Effector CD8-positive, alpha-beta T cell (primary cell): ENCODE measurements at places on chromosomes 11 and 22.

- no peak for DNase-seq
Observed at GRCh38 chr11:4699697-4700435, 2.2 kb upstream of the OR51E2 start.

DNA sequence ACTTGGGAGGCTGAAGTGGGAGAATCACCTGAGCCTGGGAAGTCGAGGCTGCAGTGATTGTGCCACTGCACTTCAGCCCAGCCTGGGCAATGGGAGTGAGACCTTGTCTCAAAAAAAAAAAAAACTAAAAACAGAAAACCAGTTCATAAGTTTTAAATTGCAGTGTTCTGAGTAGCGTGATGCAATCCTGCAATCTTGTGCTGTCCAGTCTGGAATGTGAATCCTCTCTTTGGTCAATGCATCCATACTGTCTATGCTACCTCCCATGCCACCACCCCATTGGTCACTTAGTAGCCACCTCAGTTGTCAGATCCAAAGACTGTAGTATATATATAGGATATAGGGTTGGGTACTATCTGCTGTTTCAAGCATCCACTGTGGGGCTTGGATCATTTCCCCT, 11.1 kb downstream of the YAP1 start:
- DNase-seq = no peak

DNA sequence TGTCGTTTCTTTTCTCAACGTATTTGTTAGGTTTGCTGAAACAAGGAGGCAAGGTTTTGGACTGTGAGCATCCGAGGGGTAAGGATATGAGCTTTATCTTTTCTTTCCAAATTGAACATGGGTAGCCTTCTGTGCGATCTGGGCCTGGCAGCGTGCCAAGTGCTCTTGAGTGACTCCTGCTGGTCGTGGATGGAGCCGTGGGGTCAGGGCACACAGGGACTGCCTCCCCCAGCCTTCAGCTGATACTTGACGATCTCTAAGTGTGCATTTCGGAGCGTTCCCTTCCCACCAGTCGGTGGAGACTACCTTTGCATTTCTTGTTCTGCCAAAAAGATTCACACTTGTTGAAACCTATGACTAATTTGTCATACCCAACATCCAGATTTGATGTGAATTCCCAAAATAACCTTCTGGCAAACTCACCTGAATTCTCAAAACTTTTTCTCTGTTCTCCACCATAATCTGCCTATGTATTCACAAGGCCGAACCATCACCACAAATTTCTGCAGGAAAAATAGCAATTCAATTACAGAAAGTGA, 40.1 kb upstream of the CLMP start:
- DNase-seq = no peak

DNA sequence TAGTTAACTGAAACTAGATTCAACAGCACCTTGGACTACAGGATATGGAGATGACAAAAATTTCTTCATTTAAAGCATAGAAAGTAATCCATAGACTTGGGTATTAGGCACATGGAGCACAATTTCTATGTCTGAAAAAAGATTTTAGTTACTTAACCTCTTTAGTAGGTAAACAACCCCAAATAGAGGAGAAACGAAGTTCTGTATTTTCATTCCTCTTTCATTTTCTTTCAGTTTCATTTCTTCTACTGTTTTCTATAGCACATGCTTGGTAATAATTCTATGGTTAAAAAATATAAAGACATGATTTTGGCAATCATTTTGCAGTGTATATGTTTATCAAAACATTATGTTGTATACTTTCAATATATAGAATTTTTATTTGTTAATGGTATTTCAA, 99.5 kb downstream of the CASP12 start:
- DNase-seq = no peak

GRCh38 chr11:4491878-4492606, 9.6 kb downstream of the OR52K1 start:
- DNase-seq = no peak

DNA sequence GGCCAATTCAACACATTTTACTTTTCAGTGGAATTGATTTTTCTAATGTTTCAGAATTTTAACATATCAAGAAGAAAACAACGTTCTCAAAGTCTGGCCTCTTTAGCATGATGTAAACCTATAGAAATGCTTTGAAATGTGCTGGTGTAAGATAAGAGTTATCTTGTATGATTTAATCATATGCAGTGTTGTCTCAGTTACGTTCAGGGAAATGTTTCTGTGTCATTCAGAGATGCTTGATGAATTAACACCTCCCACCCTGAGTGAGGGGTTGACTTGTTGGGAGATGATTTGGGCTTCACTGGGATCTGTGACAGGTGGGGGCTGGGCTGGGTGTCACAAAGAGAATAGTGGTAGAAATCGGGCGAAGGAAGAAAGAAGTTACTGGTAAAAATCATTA, 15.7 kb upstream of the MYO18B start:
- DNase-seq = no peak

GRCh38 chr11:43937434-43938411, 4.7 kb upstream of the C11orf96 start:
- no peak for DNase-seq

DNA sequence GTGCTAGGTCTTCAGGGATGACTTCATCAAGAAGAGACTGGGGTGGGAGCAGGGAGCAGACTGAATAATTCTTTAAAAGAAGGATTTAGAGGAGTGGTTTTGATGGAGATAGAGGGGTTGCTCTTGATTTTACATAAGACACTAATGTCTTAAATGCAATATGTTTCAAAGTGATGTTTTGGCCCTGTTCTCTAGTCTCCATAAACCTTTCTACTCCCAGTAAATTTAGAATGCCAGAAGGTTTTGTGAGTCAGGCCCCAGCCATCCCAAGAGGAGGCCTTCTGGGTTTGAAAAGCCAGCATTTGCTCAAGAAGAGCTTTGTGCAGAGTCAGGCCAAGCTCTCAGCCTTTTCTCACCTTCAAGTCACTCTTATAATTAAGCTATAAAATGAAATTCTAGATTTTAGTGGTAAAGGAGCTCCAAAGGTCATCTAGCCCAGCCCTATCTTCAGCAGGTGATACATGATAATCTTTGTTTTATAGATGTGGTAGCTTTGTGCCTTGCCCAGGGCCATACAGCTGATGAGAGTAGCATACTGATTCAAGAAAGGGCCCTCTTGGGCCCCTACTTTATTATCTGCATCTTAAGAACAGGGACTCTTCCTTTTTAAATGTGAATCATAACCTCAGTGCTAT, 122.8 kb upstream of the MTNR1B start:
- DNase-seq = no peak
